T-helper 2 cell treated with Interferon-gamma antibody and Interleukin-4, amounts not matched to agents 5 μg/mL and 100 μg/mL, for 36 hours (primary cell): ENCODE measurements at places on chromosomes 3 and 15.

- no peak for DNase-seq
- H3K27me3 ChIP-seq: peaks cover 8% of the 10 kb centered on the region
- no peaks in the 10 kb centered on the region for H3K4me1 ChIP-seq
Measured at GRCh38 chr3:141629976-141630375, 108.1 kb upstream of the RNF7 start.

GRCh38 chr3:183210341-183210740 lies 42.7 kb upstream of the B3GNT5 start:
- H3K36me3 ChIP-seq: peaks cover 20% of the 10 kb centered on the region
- H3K27me3 ChIP-seq: no peaks in the 10 kb centered on the region
- no peak overlapping the region for H3K4me3 ChIP-seq
- DNase-seq: no peak
- H3K4me1 ChIP-seq: peaks cover 6% of the 10 kb centered on the region
- H3K27ac ChIP-seq: no peak overlapping the region

DNA sequence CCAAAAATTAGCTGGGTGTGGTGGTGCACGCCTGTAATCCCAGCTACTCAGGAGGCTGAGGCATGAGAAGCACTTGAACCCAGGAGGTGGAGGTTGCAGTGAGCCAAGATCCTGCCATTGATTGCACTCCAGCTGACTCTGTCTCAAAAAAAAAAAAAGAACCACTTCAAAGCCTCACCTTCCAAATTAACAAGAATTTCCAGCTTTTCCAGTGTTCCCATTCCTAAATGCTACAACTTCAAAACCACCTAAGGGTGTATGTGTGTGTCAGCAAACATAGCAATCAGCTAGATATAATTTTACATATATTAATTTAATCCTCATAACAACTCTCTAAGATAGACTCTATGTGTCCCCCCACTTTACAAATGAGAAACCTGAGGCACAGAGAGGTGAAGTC lies 512.5 kb upstream of the PROK2 start:
- no peaks in the 10 kb centered on the region for H3K4me1 ChIP-seq
- no peak for DNase-seq
- no peak overlapping the region for H3K27ac ChIP-seq
- peaks cover 5% of the 10 kb centered on the region for H3K27me3 ChIP-seq

DNA sequence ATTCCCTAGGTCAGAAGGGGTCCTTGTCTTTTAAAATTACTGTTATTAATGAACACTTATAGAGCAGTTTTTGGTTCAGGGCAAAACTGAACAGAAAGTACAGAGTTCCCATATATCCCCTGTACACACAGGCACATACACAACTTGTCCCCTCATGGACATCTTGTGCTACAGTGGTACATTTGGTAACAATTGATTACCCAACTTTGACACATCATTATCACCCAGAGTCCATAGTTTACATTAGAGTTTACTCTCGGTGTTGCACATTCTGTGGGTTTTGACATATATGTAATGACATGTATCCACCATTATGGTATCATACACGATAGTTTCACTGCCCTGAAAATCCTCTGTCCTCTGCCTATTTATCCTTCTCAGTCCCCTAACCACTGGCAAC lies 984 bp upstream of the EDC3 start:
- H3K4me3 ChIP-seq: peak overlapping the region; percentile 100
- peak overlapping the region; percentile 100 for H3K27ac ChIP-seq
- DNase-seq: no peak
- peaks cover 26% of the 10 kb centered on the region for H3K4me1 ChIP-seq
- H3K36me3 ChIP-seq: peaks cover 2% of the 10 kb centered on the region
